ENCODE measurements at places on chromosomes 3 and 15.
A peak's percentile ranks its signal among the peaks of the same experiment; 100 is the strongest.

GRCh38 chr3:141561426-141562034 lies 74.7 kb downstream of the RASA2 start:
- peak; percentile 65 for DNase-seq

GRCh38 chr3:132008837-132009236 lies 26.0 kb downstream of the CPNE4 start:
- DNase-seq = no peak

DNA sequence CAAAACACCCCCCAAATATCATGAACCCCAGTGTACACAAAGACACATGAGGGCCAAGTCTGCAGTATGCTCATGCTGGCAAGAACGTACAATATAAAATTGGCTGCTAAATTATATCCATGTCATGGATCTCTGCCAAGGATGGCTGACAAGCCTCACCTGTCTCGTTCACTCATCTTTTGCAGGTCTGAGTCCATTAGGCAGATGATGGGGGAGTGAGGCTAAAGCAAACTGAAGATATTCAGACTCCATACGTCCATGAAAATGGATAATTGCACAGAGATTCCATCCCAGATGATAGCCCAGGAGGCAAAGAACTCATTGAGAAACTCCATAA lies 122.3 kb upstream of the PTPRG start:
- DNase-seq = no peak

DNA sequence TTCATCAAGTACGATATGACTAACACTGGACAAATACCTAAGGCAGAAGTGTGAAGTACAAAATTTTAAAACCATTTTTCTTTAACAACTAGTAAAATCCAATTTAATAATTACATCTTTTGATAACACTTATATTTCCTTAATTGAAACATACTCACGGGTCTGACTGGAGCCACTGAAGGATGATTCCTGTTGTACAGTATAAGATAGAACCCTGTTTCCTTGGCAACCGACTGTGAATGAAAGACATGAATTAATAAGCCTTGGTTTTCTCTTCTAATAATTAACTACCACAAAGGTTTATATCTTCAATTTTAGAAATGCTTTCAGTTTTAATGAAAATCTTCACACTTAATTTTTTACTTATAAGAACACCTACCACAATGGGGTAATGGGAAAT lies 19.4 kb downstream of the DHX36 start:
- no peak for DNase-seq

DNA sequence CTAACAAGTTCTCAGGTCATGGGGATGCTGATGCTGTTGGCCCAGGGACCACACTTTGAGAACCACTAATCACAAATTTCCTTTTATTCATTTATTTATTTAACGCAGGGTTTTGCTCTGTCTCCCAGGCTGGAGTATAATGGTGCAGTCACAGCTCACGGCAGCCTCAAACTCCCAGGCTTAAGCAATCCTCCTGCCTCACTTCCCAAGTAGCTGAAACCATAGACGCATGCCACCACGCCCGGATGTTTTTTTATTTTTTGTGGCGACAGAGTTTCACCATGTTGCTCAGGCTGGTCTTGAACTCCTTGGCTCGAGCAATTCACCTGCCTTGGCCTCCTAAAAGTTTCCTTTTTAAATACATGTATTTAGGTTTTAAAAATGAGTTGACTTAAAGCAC lies 20.7 kb upstream of the ISLR2 start:
- DNase-seq = no peak

DNA sequence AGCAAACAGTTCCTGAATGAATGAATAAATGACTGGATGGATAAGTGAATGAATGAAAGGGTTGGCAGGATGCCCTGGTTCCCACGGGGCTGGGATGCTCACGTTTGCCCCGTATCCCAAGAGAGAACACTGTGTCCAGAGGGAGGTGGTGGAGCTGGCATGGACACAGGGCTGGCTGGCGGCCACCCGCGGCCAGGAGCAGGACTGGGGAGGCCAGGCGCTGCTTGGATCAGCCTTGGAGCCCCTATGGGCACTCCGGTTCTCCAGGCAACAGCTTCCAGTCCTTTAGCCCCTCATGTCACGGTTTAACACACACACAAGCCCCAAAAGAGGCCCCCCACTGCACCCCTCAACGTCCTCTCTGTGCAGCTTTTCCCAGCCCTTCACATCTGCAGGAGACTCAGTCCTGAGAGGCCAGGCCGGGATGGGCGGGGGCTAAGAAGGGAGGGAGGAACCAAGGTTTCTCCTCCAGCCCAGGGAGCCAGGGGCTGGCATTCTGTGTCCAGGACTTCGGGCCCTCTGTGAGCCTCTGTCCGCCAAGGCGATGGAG lies 86.0 kb upstream of the ALDH1L1 start:
- no peak for DNase-seq

GRCh38 chr3:85862893-85863455 lies 904.2 kb downstream of the CADM2 start:
- DNase-seq = no peak

- DNase-seq = no peak
Measured at GRCh38 chr3:186964071-186964470, 33.7 kb downstream of the ST6GAL1 start.

GRCh38 chr3:185740133-185740532 lies 84.7 kb downstream of the IGF2BP2 start:
- DNase-seq = no peak

GRCh38 chr15:98899272-98900021 lies 108.1 kb downstream of the PGPEP1L start:
- DNase-seq = no peak

DNA sequence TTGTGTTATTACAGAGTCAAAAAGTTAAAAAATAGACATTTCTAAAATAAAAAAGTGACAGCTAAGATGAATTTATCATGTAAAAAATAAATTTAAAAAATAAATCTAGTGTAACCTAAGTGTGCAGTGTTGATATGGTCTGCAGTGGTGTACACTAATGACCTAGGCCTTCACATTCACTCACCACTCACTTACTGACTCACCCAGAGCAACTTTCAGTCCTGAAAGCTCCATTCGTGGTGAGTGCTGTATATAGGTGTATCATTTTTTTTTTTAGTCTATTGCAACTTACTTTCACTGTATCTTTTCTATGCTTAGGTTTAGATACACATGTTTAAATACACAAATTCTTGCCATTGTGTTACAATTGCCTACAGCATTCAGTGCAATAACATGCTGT lies 459.4 kb upstream of the ROBO1 start:
- DNase-seq = no peak

GRCh38 chr3:113507501-113508067 lies 7.4 kb downstream of the SPICE1 start:
- no peak for DNase-seq

DNA sequence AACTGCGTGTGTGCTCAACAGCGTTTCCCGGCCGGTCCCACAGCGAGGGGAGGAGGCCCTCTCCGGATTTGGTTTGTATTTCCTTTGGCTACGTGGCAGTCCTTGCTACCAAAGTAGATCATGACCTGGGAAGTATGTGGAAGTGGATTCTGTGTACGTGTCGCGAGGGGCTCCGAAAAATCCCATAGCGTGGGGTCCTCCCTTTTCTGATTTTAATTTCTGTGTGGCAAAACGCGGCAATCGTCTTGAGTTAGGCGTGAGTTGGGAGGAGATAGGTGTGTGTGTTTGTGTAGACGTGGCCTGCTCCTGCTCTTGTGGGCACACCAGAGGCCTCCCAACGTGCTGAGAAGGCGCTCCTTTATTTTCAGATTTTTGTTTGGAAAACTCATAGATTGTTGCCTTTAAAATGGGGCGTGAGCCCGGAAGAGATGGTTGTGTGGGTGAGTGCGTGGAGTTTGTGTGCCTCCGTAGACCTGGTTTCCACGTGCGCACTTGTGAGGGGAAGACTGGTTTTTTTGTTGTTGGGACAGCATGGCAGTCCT lies 1.2 kb downstream of the TRIM71 start:
- no peak for DNase-seq

GRCh38 chr3:57135964-57136719 lies 29.0 kb downstream of the IL17RD start:
- DNase-seq = no peak

DNA sequence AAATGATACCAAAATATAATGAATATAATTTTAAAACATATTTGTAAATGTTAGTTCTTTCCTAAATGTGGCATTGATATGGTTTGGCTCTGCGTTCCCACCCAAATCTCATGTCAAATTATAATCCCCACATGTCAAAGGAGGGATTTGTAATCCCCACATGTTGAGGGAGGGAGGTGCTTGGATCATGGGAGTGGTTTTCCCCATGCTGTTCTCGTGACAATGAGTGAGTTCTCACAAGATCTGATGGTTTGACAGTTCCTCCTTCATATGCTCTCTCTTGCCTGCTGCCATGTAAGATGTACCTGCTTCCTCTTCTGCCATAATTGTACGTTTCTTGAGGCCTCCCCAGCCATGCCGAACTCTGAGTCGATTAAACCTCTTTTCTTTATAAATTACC lies 12.0 kb downstream of the CGGBP1 start:
- DNase-seq = no peak

DNA sequence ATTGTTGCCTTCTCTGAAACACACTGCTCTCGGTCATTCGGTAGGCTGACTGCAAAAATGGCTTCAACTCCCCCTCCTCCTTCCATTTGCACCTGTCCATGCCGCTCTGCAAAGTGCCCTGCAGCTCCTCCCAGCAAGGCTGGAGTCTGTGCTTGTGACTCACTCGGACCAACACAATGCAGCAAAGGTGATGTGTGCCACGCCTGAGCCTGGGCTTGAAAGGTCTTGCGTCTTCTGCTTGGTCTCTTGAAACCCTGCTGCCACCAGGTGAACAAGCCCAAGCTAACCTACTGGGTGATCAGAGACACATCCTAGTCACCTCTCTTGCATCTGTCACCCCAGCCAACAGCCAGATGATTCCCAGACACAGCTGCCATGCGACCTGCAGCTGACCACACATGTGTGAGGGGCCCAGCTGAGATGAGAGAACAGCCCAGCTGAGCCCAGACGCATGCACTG lies 71.1 kb downstream of the MGLL start:
- DNase-seq = no peak

GRCh38 chr3:182793663-182794454 lies 555 bp downstream of the ATP11B start:
- DNase-seq = peak; percentile 12

DNA sequence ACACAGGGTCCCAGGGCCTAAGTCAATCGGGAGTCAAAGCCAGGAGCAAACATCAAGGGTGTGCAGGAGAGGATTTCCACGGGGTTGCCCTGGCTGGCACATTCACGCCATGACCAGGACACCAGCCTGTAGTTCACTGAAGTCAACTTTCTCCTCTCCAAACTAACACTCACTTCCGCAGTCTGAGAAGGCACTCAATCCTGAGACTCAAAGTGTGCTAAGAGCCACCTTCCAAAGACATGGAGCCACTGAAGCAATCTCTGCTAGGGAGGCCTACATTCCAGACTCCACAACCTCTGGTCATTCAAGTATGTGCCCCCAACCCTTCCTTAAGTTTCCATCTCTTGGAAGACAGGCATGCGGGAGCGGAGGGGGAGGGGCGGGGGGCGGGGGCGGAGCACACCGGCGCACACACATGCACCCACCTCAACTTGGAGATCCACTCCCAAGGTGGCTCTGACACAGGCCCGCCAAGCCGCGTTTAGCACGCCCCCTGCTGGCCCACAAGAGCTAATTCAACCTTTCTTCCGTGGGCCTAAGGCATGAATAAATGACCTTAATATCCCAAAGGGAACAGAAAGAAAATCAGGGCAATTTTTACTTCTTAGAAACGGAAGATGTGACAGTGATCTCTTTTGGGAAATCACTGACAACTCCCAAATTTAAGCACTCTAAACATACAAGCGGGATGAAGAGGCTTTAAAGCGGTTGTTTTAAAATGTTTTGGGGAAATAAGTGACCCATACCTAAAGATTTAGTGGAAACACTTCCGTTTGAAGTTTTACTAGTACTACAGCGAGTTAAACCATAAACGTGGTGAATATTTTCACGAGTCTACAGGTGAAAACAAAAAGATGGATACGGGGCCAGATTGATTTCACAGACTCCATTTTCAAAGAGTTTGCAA lies 162.5 kb upstream of the CHRNA7 start:
- DNase-seq = peak; percentile 1

DNA sequence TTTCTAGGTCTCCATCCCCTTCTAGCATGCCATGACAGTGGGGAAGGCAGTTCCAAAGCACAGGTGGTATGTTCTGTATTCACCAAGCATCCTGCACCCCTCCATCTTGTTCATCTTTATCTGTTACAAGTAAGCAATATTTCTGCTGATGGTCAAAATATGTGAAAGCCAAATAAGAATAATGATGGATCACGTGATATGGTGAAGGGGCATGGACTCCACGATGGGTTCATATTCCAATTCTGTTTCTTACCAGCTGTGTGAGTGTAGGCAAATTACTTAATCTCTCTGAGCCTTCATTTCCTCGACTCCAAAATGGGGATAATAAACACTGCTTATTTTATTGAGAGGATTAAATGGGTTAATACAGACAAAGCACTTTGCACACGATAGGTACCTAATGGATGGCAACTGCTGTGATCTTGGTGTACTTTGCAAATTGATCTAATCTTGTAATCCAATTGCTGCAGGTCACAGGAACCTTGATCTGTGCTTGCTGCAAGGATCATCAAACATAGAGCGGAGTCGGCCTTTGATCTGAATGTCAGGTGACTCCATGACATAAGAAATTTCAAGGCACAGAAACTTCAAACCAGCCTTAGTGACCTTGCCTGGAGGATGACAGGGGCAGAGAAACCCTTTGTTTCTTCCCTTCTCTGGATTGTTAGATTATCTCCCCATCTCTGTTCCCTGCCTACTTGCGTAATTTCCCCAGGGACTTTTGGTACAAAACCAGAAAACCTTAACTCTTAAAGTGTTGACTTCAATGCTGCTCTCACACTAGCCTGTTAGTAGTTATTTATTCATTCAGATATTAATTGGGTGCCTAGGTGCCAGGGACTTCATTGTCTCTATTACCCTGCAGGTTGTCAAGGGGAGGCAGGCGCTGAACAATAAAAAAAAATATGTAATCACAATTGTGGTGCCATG lies 25.8 kb downstream of the SIAH2 start:
- DNase-seq = no peak

GRCh38 chr3:57157545-57157944 lies 7.6 kb downstream of the IL17RD start:
- DNase-seq = no peak

DNA sequence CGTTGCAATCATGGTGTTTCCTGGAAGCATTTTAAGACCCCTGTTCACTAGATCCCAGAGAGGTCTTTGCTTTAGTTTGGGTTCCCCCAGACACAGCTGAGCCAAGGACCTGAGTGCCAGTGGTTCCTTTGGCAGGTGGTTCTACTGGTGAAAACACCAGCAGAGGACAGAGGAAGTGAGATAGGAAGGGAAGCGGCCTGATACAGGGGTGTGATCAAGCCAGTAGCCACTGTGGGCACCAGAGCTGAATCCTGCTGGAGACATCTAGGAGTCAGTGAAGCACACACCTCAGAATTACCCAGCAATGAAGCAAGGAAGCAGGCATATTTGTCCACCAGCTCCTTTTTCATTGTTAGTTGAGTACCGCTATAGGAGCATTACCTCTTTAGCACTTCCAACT lies 243.2 kb upstream of the NR2E3 start:
- no peak for DNase-seq

GRCh38 chr3:9784965-9785364 lies 7.3 kb downstream of the TADA3 start:
- DNase-seq = no peak

GRCh38 chr15:101482526-101483371 lies 6.8 kb downstream of the PCSK6 start:
- no peak for DNase-seq
